WTC11 (cell line): ENCODE measurements at places on chromosomes 1 and 21. TPM values are rescaled to one million over a fixed set of nuclear protein-coding genes. Genes with fewer than 3 reads are reported as not detected.
A peak's percentile ranks its signal among the peaks of the same experiment; 100 is the strongest.

GRCh38 chr21:23695443-23695842, 1911.8 kb downstream of the MRPL39 start:
- no peak for DNase-seq

Gene PLEKHG5
- total RNA-seq, result 27.5 to 32.0 TPM (median 30.8 TPM) in 3 replicates

DNA sequence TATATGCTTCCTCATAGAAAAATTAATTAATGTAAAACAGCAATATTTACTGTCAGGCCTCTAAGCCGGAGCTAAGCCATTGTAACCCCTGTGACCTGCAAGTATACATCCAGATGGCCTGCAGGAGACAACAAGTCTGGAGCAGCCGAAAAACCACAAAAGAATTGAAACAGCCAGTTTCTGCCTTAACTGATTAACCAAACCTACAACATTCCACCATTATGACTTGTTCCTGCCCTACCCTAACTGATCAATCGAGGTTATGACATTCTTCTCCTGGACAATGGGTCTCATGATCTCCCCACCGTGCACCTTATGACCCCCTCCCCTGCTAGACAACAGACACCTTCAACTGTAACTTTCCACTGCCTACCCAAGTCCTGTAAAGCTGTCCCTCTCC, 205.8 kb upstream of the DUSP10 start:
- no peak for DNase-seq

Gene NIBAN1
- 5.0 to 8.1 TPM (median 5.2 TPM) in 3 replicates for total RNA-seq

Gene TRABD2B
- 7.8 to 10.8 TPM (median 10.3 TPM) in 3 replicates for total RNA-seq

DNA sequence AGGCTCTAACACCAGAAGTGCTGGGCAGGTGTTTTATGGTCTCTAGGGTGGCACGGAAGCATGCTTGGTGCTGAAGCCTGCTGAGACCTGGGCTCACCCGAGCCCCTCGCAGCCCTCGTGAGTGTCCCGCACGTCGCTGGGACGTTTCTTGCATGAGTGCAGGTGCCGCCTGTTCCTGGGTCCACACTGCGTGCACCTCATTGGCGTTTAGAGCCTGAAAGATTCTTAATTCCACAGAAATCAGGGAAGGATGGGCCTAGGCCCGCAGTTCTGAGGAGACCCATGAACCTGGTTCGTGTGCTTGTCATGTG, 43.8 kb upstream of the DIP2A start:
- DNase-seq, result no peak

- DNase-seq, result no peak
These were observed 19.1 kb downstream of the AGL start for GRCh38 chr1:99869304-99869703.

GRCh38 chr1:193036337-193037047, 22.7 kb downstream of the UCHL5 start:
- no peak for DNase-seq

GRCh38 chr21:36477559-36477958, 2.4 kb downstream of the CLDN14 start:
- no peak for DNase-seq

GRCh38 chr1:17574516-17574915, 35.0 kb downstream of the ARHGEF10L start:
- peak; percentile 55 for DNase-seq

- DNase-seq, result peak; percentile 16
These were observed 125.7 kb upstream of the GADD45A start for GRCh38 chr1:67559222-67559700.

GRCh38 chr1:47188791-47189785, 748 bp downstream of the PDZK1IP1 start:
- DNase-seq, result no peak

Gene FH
- total RNA-seq, result 77.4 to 83.9 TPM (median 80.8 TPM) in 3 replicates

Gene NEK2
- 22.7 to 25.2 TPM (median 23.5 TPM) in 3 replicates for total RNA-seq

Gene HMGCS2
- 0.24 to 0.69 TPM (median 0.41 TPM) in 3 replicates for total RNA-seq

Gene OLFM3
- 0.25 to 0.37 TPM (median 0.32 TPM) in 3 replicates for total RNA-seq

DNA sequence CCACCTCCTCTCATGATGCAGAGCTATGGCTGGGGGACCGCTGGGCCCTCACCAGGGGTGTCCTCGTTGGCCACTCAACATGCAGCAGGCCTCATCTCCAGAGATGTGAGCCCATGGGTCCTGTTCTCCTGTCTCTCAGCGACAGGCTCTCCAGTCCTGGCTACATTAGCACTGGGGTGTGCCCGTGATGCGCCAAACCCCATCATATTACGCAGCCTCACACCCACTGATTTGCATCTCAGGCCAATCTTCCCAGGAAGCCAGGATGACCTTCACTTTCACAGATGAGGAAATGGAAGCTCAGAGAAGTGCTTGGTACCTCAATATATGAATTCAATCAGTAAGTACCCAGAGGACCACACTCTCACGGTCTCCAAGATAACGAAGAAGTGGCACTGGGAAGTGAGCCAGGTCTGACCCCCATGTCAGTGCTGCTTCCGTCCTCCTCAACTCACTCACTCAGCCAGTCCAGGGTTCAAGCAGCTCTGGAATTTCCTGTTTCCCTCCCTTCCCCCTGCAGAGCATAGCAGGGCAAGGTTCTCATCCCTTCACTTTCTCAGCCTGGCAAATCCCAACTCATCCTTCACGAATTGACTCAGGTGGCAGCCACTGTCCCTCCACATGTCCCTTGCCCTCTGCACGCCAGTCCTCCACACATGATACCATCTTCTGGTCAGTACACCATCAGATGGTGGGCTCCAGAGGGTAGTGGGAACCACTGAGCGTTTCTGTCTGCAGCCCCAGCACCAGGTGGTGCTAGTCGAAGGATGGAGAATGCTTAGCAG, 28.9 kb upstream of the EVA1B start:
- DNase-seq, result no peak

DNA sequence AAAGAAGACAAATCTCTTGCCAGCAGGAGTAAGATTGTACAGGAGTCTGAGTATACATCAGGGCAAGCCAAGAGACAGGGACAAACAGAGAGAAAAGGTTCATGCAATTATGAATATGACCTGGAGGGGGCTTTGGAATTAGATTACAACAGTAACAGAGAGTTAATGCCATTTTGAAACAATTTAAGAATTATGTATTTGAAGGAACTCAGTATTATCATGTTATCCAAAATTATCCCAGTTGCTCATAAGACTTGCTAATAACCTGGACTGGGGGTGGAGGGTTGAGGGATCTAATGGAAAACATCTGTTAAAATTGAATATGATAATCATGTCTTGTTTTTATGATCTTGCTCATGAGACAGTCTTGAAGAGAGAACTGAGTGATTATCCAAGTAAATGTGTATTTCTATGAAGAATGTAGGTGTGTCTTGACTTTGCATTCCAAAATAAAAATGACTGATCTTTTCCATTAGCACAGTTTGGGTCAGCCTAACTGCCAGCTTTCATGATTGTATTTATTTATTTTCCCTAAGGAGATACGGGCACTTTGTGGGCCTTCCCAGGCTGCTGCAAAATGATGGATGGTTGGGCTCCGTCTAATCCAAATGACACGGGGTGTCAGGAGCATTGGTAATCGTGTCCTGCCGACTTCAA, 117.7 kb downstream of the ERG start:
- DNase-seq, result no peak

- no peak for DNase-seq
These were observed 284.6 kb upstream of the DPYD start for GRCh38 chr1:98205291-98206017.

Gene PPFIA4
- 21.1 to 24.9 TPM (median 22.7 TPM) in 3 replicates for total RNA-seq

DNA sequence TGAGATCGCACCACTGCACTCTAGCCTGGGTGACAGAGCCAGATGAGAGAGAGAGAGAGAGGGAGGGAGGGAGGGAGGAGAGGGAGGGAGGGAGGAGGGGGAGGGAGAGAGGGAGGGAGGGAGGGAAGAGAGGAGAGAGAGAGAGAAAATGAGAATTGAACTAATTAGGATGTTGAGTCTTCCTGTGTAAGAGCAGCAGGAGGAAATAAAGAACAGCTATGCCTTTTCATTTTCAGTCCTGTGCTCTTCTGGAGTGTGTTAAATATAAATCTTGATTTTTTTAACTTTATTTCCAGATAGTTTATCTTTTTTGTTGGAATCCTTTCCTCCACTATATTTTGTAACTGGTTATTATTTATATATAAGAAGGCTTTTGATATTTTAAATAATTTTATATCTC, 27.1 kb downstream of the DNTTIP2 start:
- no peak for DNase-seq

DNA sequence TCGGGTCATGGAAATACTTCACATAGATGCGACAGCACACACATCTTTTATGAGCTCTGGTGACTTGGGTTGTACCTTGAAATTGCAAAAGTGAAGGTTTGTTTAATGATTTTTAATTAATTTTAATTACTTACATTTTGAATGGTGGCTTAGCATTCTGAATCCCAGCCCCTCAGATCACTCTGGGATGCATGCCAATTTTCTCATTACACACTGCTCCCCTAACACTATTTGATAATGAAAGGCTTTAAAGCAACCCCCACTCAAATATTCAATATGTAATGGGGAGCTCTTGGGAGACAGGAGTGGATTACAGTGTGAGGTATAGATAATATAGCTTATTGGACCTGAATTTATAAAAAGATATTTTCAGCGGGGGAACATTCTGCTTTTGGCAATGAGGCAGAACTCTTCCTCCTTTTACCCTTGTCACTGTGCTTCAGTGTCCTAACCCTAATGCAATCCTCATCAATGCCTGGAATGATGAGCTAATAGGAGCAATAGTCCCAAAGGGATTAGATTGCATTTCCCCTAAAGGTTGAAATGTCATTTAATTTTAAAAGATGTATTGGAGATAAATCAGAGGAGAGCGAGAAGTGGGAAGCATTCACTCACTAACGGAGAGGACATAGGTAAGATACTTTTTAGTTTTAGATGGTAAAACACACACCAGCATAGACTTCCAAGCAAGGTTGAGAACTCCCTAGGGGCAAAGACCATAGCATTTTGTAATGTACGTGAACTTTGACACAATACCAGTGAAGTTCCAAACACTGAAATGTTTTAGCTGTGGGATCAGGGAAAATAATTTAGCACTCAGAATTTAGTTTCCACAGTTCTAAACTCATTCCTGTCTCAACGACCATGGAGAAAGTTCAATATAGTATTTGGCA, 384.1 kb upstream of the PLXNA2 start:
- DNase-seq, result no peak

Gene F5
- 0.20 to 0.21 TPM (median 0.21 TPM) in 3 replicates for total RNA-seq

- peak; percentile 69 for DNase-seq
These were observed 47.4 kb upstream of the PRDX6 start for GRCh38 chr1:173429471-173430402.

GRCh38 chr1:198157241-198157846, 546 bp downstream of the NEK7 start:
- DNase-seq, result peak; percentile 83

DNA sequence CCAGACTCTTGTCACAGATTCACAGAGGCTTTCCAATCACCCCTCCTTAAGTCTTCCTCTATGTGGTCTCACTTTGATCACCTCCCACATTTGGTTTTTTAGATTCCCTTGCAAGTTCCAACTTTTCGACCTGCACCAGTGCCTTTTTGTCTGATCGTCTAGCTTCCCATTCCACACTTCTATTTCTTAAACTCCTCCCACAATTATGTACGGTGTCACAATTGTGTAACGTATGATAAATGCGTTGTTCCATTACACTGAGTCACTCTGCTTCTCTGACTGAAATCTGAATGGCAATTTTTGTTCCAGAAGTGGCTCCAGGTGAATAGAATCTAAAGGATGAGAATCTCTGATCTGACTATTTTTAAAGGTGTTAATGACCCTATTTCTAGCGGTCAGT, 320.1 kb downstream of the LMX1A start:
- DNase-seq, result no peak

Gene ERICH3
- total RNA-seq, result 0.07 TPM in 1 of 3 replicates, not detected in the others

DNA sequence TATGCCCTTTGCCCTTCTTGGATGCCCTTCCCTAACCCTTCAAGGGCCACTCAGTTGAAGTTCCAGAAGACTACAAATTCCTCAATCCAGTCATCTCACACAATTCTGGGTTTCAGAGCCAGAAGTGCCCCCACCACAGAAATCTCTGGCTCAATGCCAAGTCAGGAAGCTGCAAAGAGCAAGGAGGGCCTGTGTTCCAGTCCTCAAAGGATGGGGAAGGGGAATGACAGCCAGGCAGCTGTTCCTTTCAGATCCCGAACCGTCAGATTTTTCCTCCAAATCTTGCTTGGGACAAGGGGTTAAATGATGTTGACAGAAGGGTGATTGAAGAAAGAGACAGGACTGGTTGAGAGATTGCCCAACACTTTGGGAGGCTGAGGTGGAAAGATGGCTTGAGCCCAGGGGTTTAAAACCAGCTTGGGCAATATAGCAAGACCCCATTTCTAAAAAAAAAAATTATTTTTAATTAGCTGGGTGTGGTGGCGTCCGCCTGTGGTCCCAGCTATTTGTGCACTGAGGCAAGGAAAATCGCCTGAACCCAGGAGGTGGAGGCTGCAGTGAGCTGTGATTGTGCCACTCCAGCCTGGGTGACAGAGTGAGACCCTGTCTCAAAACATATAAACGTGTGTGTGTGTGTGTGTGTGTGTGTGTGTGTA, 716 bp upstream of the HPDL start:
- no peak for DNase-seq

GRCh38 chr1:179881642-179882252, 338 bp upstream of the TOR1AIP1 start:
- DNase-seq, result no peak

DNA sequence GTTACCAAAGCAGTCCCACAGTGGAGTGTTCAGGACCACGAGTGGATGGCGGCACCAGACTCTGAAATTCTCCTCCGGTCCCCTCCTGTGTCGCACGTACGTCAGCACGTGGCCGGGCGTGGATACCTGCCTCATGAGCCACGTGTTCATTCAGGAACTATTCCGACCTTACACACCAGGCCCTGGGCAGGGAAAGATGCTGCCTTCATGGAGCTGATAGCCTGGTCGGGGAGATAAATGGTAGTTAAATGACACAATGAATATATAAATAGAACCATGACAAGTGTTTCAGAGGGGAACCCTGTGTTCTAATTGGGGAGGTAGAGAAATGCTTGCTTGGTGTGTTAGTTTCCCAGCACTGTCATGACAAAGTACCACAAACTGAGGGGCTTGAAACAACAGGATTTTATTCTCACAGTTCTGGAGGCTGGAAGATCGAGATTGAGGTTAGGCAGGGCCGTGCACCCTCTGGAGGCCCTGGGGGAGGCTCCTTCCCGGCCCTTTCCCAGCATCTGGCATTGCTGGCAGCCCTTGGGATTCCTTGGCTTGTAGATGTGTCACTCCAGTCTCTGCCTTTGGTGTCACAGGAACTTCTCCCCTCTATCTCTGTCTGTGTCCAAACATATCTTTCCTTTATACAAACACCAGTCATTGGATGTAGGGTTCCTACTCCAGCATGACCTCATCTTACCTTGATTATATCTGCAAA, 28.9 kb upstream of the GPR137B start:
- no peak for DNase-seq

DNA sequence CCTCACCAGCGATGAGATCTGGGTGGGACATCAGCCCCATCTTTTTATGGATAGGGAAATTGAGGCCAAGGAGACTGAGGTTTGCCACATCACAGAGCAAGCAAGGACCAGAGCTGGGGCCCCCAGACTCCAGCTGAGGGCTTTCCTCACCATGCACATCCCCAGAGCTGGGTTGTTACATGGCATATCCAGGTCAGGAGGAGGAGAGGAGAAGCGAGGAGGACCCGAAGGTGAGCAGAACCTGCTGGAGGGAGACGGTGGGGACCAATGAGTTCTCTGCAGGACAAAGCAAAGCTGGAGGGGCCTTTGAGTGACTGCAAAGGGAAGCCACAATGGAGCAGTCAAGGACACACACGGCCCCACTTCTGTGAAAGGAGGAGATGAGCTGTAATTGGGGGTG, 255.5 kb upstream of the CSF3R start:
- DNase-seq, result no peak

- no peak for DNase-seq
These were observed 1412.7 kb downstream of the KCNT2 start for GRCh38 chr1:195195423-195196057.

Gene SORT1
- total RNA-seq, result 50.2 to 60.8 TPM (median 55.9 TPM) in 3 replicates

Gene ACTL8
- total RNA-seq, result 0.80 to 1.6 TPM (median 0.87 TPM) in 3 replicates
